ENCODE measurements at places on chromosomes 7 and 10.

- DNase-seq, result no peak
Observed at GRCh38 chr10:8417631-8418030, 363.1 kb downstream of the GATA3 start.

DNA sequence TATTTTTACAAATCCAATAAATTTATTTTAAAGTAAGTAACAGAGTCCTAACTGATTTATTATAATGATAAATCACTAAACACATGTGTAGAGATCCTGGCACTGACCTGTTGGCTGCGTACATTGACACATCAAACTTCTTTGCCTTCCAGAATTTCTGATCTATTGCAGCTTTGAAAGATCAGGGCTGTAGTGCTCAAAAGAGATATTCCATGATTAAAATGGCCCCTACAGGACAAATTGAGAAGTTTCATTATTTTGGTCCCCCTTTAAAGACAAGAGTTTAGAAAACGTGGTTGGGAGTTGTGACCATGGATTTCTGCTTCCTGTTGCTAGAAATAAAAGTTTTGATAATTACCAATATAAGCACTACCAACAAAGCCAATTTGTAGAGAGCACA, 87.7 kb upstream of the PDK4 start:
- DNase-seq, result no peak

GRCh38 chr7:28729727-28730126, 228.4 kb downstream of the TRIL start:
- DNase-seq, result no peak

DNA sequence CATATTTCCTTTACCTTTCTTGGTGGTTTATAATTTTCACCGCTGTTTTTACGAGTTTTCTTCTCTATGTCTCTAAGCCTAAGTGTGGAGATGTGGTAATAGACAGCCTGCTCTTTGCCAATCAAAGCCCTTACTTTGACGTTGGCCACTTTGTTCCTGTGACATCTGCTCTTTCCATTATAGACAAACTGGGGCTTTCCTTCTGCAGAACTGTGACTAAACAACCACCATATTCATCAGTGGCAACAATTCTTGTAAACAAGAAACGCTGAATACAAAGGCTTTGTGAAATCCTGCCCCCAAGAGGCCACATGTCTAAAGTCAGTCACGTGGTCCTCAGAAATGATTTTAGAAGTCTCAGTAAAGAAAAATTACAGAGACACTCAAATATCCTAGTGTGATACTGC, 59.6 kb upstream of the CAPZA2 start:
- DNase-seq, result no peak

DNA sequence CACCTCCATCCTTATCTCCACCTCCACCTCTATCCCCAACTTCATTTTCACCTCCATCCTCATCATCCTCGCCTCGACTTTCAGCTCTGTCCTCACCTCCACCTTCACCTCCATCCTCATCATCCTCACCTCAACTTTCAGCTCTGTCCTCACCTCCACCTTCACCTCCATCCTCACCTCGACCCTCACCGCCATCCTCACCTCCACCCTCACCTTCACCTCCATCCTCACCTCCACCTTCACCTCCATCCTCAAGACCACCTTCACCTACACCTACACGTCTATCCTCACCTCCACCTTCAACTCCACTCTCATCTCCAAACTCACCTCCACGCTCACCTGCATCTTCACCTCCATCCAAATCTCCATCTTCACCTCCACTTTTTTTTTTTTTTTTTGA, 12.0 kb upstream of the RABGEF1 start:
- no peak for DNase-seq

DNA sequence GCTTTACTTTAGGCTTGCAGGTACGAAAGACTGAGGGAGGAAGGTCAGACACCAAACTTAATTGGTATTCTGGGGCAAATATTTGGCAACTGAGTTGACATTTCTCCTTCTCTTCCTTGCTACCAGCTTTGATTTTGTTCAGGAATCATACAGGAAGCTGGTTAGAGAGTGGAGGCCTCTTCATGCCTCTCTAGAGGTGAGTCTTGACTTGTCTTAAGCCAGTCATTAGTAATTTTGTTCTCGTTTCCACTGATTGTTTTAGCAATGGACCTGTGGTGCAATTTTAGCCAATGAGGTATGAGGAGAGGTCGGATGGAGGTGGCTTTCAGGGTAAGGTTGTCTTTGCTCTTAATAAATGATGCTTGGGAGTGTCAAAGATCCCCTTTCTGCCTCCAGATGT, 2.4 kb upstream of the RP9 start:
- DNase-seq, result no peak

- DNase-seq, result no peak
Observed at GRCh38 chr7:107469929-107470328, at the start of gene GPR22. GPR22 (plus strand) TSS chr7:107470057; CDS start chr7:107474061, 4,004 bp downstream.

DNA sequence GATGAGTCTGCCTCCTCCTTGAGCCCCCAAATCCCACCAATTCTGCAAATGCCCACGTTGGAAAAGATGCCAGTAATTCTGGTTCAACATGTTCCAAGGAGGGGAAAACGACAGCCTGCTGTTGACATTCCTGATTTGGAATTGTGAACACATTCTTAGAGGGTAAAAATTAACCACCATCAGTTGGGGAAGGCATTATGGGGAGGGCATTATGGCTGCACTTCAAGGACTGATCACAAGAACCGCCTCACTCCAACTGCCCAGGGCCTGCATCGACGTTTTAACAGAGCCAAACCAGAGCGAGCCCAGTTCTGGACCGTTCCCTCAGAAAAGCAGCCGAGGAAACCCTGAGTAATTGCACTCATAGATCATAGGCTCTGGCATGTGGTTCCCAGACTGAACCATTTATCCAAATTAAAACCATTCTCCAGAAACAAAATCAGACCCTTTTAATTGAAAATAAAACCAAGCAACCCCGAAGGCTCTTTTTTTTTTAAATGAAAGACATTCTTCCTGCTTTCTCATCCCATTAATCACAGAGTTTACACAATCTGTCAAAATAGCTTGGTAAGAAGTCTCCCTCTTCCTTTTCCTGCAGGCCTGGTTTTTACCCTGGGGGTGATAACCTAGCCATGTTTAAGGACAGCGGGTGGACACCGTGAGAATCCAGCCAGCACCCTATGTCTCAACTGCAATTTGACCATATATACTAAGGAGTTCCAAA, 8.0 kb downstream of the TNS3 start:
- DNase-seq, result no peak

GRCh38 chr7:30656006-30656957, 26.0 kb downstream of the CRHR2 start:
- no peak for DNase-seq

DNA sequence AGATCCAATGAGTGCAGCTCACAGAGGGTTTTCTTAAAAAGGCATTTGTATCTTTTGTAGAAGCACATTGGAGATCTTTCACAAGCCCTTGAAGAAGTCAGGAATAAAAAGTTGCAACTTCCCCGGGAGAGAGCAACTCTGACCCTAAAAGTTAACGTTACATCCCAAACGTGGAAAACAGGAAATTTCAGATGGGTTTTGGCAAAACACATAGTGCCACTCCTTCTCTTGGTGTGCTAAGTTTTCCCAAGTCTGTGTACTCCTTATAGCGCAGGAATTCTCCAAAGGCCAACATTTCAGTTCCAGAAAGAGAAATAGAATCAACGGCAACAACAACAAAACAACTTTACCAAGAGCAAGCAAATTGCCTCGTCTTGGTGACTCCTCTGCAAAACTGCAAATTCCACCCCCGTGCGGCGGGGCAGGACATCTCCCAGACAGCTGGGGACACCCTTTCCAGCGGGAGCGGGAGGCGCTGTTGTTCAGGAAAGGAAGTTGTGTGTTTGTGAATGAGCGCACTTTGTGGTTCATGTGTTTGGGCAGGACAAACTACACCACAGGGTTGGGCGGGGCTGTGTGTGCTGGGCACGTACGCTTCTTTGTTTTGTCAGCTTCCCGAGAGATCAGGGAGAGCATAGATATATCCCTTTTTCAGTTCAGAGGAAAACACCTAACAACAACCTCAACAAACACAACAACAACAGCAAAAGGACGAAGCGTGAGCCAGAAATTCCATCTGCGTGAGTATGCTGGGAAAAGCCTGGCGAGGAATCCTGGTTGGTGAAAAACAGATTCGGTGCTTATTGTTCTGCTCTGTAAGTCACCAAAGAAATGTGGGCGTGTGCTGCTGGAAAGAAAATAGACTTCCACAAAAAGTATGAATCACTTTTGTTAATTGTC, 294.7 kb upstream of the PITRM1 start:
- no peak for DNase-seq

DNA sequence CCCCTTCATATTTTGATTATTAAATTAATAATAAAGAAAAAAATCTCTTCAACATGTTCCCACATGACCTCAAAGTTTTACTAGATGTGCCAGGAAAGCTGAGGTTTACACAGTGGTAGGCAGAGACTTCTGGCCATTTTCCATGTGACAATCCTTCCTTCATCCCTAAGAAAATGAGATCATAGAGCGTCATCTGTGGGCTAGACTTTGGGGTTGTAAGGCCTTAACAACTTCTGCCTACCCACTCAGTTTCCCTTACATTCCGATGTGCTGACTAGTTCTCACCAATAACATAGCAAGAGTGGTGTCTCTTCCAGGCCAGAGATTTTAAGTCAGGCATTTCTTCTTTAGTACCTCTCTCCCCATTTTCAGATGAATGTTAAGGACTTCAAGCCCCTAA, 171.1 kb upstream of the PHF14 start:
- no peak for DNase-seq

DNA sequence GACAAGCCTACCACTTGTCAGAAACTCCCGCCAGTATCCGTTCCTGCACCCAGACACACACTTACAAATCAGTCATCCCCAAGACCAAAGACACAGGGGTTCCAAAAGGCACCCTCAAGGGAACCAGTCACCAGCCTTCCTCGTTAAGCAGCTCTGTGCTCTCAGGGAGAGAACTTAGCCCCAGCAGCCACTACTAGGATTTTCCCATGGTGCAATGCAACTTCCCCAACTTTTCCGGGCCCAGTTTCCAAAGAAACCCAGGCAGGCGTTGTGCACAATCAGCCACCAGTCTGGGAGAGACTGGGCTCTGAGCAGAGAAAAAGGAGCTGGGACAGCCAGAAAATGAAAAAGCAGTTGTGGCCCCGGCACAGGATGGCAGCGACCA, 1.2 kb downstream of the DLG5 start:
- no peak for DNase-seq

- DNase-seq, result no peak
Observed at GRCh38 chr10:30987463-30987862, 44.2 kb downstream of the ZNF438 start.

GRCh38 chr10:97022616-97023015, 163.1 kb downstream of the SLIT1 start:
- DNase-seq, result peak; percentile 15

- no peak for DNase-seq
Observed at GRCh38 chr7:711922-712380, 14.5 kb upstream of the DNAAF5 start.

DNA sequence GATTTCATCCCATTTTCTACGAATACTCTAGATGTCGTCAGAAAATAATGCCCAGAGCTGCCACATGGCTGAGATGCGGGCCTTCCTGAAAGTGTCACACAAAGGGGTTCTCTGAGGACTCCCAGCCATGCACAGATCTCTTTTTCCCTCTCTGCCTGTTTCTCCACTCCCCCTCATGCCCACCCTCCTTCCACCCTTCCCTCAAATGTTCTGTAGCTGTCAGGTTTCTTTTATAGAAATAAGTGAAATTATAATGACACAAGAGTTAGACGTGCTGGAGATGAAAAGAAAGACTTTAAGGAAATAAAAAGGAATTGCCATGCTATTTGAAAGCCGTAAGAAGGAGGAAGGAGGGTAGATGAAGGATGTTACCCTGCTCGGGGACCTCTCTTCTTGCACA, 819.3 kb upstream of the CELF2 start:
- no peak for DNase-seq

DNA sequence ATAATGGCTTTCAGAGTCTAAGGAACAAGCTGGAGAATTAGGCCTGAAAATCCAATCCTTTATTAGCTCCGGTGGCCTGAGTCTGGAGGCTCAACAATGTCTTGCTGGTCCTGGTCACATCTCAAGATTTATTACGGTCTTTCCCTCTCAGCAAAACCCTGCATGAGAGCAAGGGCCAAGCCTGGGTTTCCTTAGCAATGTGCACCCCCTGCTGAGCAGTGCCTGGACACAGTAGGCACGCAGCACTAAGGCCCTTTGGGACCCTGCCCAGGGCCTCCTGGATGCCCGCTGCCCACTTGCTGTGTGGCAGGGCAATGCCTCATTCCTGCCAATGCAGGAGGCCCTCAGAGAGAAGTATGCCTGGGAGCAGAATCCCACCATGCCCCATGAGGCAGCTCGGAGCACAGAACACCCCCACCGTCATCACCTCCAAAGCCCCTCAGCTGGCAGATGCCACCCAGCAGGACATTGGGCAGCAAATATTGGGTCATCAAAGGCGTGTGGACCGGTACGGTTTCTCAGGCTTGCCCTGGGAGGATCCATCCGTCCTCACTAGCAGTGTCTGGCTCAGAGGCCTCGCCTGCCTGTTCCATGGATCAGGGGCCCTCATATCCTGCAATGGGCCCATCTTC, 156.4 kb downstream of the OAT start:
- no peak for DNase-seq

DNA sequence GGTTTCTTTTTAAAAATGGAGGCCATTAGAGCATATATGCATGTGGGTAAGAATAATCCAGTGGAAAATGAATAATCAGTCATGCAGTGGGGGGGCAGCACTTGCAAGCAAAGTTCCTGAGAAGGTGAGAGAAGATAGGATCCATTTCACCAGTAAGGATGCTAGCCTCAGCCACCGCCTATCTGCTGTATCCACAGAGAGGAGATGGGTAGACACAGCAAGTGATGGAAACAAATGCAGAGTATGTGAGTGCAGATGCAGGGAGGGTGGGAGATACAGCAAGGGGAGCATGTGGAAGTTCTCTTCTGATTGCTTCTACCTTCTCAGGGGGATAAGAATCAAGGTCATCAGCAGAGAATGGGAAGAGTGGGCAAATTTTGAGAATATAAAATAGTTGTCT, 171.4 kb upstream of the PDE1C start:
- no peak for DNase-seq

DNA sequence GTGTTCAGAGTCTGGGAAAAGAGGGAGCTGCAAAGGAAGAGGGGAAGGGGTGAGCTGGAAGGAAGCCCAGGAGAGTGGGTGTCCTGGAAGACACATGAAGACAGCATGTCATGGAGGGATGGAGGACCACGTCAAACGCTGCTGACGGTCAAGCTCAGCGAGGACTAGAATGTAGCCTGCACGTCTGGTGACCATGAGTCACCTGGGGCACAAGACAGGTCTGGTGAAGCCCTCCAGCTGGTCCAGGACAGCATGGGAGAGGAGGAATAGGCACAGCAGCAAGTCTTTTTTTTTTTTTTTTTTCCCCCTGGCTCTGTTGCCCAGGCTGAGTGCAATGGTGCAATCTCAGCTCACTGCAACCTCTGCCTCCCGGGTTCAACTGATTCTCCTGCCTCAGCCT, 19.6 kb upstream of the AMZ1 start:
- no peak for DNase-seq

All from natural killer cell treated with Interleukin-12 subunit alpha and Interleukin-12 subunit beta and Interleukin-15 and Interleukin-18, amount 100 ng/mL, for 72 hours (primary cell).